ENCODE measurements at places on chromosomes 4 and X. TPM values are rescaled to one million over a fixed set of nuclear protein-coding genes. Genes with fewer than 3 reads are reported as not detected.

DNA sequence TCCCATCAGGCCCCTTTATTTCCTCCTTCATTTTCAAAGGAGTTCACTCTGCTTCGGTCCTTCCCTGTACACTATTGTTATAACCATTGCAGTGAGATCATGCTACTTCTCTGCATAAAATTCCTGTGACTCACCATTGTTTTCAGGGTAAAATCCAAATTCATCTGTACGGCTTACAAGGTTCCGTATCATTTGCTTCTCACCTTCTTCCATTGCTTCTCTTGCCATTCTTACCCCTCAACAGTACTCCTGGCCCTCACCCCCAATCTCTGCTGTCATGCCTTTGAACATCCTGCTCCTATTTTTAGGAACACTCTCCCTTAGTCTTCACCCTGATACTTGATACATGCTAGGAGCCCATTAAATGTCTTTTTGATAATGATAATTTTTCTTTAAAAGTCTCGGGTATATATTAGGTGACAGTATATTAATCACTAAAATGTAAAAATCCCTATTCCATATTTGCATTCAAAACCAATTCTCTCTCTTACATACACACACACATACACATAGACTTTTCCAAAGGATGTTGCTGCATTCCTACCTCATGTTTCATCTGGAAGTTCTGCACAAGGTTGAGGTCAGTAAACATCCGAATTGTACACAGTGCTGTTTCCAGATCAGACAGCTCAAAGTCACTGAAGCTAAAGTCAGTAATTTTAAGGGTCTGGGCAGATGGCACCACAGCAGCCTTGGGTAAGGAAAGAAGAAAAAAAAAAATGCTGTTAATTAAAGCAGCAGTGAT lies 103.4 kb downstream of the PDE5A start:
- peaks cover 23% of the 10 kb centered on the region for H3K36me3 ChIP-seq
- no peaks in the 10 kb centered on the region for H3K27me3 ChIP-seq
- peaks cover 4% of the 10 kb centered on the region for H3K4me1 ChIP-seq
- DNase-seq: no peak

The HSFX3 gene
- not detected for total RNA-seq

The FAT1 gene
- 52.9 TPM for total RNA-seq

- no peaks in the 10 kb centered on the region for H3K36me3 ChIP-seq
- no peak overlapping the region for H3K27ac ChIP-seq
- no peaks in the 10 kb centered on the region for H3K4me1 ChIP-seq
- H3K4me3 ChIP-seq: no peak overlapping the region
Observed at GRCh38 chr4:25834411-25835107, 28.2 kb downstream of the SEL1L3 start.

DNA sequence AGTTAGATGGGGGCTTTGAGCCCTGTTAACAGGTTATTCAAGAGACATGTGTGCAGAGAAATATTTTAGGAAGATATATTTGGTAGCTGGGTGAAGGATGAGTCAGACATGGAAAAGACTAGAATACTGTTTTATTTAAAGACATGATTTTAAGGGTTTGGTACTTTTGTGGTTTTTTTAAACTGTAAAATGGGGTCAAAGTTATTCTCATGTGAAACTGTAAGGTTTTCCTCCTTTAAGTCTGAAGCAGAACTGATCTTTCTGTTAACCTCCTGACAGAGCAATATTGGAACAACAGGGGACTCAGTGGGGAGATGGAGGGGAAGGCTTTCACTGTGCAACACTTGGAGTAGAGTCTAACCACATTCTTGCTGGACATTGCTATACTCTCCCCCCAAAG lies 112.4 kb upstream of the LSM6 start:
- H3K36me3 ChIP-seq: no peaks in the 10 kb centered on the region
- no peak overlapping the region for H3K27ac ChIP-seq
- H3K4me3 ChIP-seq: no peak overlapping the region
- no peak for DNase-seq
- no peaks in the 10 kb centered on the region for H3K27me3 ChIP-seq

DNA sequence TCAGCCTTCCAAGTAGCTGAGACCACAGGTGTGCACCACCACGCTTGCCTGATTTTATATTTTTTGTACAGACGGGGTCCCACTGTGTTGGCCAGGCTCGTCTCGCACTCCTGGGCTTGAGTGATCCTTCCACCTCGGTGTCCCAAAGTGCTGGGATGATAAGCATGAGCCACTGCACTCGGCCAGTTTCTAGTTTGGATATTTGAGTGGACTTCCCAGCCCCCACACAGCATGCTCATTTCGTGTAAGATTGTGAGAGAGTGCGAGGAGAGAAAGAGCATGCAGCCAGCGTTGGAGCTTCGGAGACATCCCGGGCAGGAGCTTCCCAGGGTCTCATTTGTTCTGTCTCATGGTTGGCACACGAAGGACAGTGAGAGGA lies 31.8 kb downstream of the ARSD start:
- DNase-seq: no peak
- H3K4me3 ChIP-seq: no peak overlapping the region
- H3K27me3 ChIP-seq: no peaks in the 10 kb centered on the region
- no peaks in the 10 kb centered on the region for H3K36me3 ChIP-seq
- H3K27ac ChIP-seq: no peak overlapping the region
- H3K4me1 ChIP-seq: no peaks in the 10 kb centered on the region

GRCh38 chr4:108365551-108365950 lies 196.8 kb upstream of the LEF1 start:
- no peak overlapping the region for H3K4me3 ChIP-seq
- H3K4me1 ChIP-seq: no peaks in the 10 kb centered on the region
- no peaks in the 10 kb centered on the region for H3K27me3 ChIP-seq
- H3K36me3 ChIP-seq: no peaks in the 10 kb centered on the region
- DNase-seq: no peak
- H3K27ac ChIP-seq: no peak overlapping the region
